ENCODE measurements at places on chromosomes 7 and 10. TPM values are rescaled to one million over a fixed set of nuclear protein-coding genes. Genes with fewer than 3 reads are reported as not detected.

Gene NSUN5
- 16.8 TPM for total RNA-seq

Gene AKR1C2
- total RNA-seq, result 0.90 TPM

Gene MGAM2
- not detected for total RNA-seq

Gene ENKUR
- total RNA-seq, result 0.19 TPM

Gene MMP21
- not detected for total RNA-seq

Gene PRPS1L1
- total RNA-seq, result not detected

Gene FOXP2
- total RNA-seq, result 0.10 TPM

Gene PNLIP
- total RNA-seq, result not detected

Gene CDK1
- total RNA-seq, result 38.0 TPM

Gene MBL2
- total RNA-seq, result not detected

Gene MSS51
- 0.36 TPM for total RNA-seq

Gene ADRA2A
- not detected for total RNA-seq

Gene CCDC172
- not detected for total RNA-seq

Gene MUC12
- 2.2 TPM for total RNA-seq

Gene TMEM229A
- total RNA-seq, result not detected

Gene HOXA13
- total RNA-seq, result 16.4 TPM

Gene IFT22
- 27.3 TPM for total RNA-seq

DNA sequence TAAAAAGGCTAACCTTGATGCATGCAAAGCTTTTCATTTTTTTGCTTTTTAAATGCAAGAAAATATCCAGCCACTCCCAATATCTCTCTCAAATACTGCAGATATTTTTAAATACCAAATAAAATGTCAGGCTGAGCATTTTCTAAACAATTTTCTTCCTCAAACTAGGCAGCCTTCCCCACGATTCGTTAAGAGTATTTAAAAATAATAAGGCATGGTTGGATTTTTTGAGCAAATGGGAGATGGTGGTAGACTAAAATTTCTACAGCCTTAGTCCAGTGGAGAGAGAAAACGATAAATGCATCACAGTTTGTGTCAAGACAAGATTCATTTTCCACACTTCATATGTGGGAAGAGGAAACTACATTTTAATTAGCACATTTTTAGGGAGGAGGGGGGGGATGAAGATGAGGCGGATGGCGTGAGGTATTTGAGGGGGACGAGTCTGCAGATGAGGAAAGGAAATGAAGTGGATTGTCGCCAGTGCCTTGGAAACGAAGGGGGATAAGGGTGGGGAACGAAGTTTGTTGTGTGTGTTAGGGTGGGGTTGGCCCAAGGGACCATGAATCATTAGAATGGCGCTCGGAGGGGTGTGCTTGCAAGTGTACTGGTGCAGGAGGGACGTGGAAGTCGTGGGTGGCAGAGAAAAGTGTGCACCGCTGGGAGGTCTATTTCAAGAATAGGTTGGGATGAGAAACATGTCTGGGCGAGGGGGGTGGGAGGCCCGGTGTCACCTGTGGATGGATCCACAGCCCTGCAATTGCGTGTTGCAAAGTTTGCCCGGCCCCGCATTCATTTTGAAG lies 1.2 kb upstream of the ADD3 start:
- DNase-seq, result peak; percentile 62

GRCh38 chr7:155198196-155198892 lies 99.3 kb upstream of the INSIG1 start:
- no peak for DNase-seq

GRCh38 chr10:88805361-88805760 lies 2.8 kb downstream of the LIPM start:
- no peak for DNase-seq

DNA sequence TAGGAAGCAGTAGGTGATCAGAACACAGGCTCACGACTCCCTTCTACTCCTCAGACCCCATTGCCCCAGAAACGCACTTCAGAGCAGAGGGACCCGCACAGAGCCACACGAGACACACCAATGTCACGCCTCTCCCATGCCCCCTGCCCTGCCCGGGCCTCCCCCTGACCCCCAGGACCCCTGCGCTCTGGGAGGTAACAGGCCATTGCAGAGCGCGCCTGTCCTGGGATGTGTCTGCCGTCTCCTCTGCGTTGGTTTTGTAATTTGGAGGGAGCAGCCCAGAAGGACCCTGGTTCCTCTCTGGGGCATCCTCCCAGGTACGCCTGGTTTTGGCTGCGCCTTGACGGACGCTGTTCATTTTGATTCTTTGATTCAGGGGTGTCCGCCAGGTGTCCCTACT lies 85.4 kb downstream of the UNCX start:
- no peak for DNase-seq

DNA sequence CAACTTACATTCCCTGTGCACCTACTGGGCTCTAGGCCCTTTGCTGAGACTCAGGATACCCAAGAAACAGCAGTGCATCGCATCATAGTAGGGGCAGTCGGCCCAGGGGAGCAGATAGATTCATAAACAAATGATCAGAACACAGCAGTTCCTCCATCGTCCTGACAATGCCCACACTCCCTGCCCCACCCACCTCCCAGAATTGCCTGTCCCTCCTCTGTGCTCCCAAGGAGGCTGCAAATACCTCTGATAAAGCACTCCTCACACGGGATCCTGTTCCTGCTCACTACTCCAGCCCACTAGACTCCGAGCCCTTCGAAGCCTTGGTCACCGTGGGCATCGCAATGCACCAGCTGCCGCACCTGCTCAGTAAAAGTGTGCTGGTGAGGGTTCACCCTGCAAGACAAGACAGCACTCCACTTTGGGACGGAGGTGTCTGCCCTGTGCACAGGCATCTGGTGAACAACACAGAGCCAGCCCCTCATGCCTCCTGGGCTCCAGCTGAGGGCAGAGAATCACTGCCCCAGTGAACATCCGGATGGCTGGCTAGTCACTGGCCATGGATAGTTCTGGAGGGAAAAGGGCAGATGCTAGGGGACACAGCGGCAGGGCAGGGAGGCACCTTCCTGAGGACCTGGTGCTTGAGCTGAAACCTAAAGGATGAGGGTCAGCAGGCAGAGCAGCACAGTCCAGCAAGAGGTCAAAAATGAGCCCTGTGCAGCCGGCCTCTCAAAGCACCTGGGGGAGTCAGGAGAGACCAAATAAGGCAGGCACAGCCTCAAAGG lies 60.7 kb downstream of the TNS3 start:
- no peak for DNase-seq

GRCh38 chr7:22179442-22179879 lies 177.5 kb downstream of the RAPGEF5 start:
- no peak for DNase-seq

- DNase-seq, result no peak
Observed at GRCh38 chr10:110759523-110759922, 112.2 kb upstream of the PDCD4 start.

DNA sequence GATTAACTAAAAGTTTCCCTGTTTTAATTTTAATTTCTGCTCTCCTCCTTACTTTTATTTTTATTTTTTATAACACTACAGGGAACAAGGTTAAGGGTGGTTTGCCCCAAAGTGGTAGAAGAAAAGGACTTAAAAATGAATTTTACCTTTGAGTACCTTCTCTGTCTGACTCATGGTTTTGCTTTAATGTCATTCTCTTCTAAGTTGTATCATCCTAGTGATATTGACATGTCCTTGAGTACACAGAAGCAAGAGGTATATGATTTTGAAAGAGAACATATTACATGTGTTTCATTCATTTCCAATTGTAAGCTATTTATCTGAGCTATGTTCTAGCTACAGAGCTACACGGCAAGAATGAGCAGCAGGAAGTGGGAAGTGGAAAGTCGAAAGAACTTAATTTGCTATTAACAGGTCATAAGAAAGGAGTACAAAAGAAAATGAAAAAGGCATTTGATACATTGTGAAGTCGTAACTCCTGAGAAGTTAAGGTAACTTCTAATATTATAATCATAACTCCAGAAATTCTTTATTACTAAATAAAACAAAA lies 112.5 kb downstream of the SEMA3A start:
- DNase-seq, result no peak

GRCh38 chr10:73841526-73842285 lies 30.3 kb upstream of the NDST2 start:
- no peak for DNase-seq

- no peak for DNase-seq
Observed at GRCh38 chr10:30383356-30383755, 34.3 kb upstream of the MTPAP start.

DNA sequence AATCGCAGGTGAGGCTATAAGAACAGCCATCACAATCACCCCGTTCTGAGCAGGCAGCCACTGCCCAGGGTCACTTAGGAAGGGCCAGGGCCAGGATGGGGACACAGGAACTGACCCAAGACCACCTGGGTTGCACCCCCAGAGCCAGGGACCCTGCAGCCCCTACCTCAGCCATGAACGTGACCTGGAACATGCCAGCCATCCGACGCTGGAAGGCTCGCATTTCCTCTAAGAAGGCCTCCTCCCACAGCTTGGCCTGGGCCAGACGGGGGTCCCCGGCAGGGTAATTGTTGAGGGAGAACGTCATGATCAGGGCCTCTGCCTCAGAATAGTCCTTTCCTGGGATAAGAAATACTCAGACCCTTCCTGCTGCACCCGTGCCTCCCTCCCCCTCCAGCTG lies 5.0 kb downstream of the NPC1L1 start:
- no peak for DNase-seq

DNA sequence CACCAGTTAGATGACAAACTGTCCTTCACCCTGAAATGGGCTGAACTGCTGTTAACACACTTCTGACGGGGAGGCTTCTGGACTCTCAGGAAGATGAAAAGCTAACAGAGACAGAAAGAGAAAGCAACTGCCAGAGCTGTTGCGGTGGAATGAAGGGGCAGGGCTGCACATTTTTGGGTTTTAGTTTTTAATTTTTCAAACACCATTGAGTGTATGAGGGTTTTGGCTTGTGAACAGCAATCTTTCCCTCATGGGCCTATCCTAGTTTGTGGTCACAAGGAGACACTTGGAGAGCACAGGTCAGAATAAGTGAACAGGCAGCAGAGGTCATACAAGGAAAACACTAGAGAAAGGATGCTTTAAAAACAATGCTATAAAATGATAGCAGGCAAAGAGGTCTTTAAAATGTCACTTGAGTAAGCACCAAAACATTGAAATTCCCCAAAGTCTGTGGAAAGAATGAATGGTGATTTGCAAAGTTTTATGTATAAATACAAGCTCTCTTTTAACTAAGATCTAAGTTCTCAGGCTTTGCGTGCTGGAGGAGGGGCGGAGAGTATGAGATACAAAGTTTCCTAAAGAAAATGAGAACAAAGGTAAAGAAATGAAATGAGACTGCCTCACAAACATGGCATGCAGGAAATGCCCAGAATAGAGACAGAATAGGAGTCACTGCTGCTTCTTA lies 101.4 kb upstream of the GLI3 start:
- peak; percentile 85 for DNase-seq

DNA sequence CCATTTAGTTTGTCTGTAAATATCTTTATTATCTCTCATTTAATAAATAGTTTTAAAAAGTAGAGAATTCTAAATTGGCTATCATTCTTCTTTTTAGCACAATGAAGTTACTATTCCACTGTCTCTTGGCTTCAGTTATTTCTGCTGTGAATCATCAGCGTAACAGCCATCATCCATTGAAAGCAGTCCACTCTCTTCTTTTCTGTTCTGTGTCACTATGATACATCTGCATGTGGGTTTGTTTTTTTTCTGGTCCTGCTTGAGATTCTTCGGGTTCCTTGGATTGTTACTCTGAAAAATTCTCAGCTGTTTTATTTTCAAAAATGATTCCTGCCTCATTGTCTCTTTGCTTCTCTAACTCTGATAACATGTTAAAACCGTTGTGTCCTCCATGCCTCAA lies 52.5 kb downstream of the CSGALNACT2 start:
- DNase-seq, result peak; percentile 35

DNA sequence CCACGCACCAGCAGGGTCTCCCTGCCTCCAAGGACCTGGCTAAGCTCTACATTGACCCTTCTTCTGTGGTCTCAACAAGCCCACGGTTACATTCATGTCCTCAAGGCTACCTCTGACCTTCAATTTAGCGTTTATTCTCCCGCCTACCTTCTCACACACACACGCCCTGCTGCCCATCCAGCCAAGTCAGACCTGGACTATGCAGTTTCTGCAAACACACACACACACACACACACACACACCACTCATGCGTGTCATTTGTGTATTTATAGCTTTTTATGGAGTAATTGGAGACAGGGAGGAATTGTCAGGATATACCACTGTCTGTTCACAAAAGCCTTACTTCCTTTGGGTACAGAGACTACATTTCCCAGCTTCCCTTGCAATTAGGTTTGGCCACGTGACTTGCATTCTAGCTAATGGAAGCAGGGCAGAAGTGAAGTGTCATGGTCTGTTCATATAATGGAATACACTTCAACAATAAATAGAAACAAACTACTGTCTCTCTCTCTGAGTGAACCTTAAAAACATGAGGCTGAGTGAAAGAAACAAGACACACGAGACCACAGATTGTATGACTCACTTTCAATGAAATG lies 53.8 kb upstream of the CPXM2 start:
- DNase-seq, result peak; percentile 79

GRCh38 chr10:4068629-4069028 lies 283.6 kb upstream of the KLF6 start:
- DNase-seq, result no peak

- no peak for DNase-seq
Observed at GRCh38 chr7:51233374-51233773, 83.2 kb downstream of the COBL start.

GRCh38 chr10:96352582-96352981 lies 6.2 kb downstream of the OPALIN start:
- DNase-seq, result no peak

- DNase-seq, result no peak
Observed at GRCh38 chr7:142319970-142320369, 62.1 kb upstream of the PRSS58 start.

DNA sequence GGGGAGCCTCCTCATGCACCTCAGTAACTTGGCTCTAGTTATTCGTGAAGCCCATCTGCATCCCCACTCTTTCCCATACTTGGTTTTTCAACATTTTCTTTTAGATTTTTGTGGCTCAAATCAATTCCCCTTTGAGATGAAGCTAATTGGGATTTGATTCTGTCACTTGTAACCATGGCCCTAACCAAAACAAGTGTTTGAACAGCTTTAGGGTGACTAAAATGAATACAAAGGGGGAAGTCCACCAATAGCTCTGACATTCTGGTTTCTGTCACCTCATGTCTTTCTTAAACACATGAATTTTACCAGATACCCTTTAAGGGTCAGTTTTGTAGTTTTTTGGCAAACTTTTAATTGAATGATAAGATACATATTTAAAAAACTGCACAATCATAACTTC lies 87.0 kb downstream of the PCGF5 start:
- no peak for DNase-seq

- no peak for DNase-seq
Observed at GRCh38 chr10:121205625-121206024, 354.5 kb downstream of the WDR11 start.

DNA sequence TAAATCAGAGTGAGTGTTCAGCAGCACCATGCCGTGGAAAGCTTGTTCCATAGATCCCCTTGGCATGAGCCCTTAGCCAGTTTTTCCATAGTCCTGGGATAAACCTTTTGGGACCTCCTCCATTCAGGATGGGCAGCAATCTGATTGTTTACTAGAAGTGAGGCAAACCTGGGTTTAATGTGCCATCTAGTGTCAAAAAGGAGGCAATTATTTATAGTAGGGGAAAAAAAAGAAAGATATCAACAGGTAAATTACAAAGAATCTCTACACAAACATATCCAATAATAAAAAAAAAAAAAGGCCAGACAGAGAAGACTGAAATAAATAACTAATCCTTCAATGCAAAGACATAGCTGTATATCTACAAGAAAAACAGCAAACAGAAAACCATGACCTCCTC lies 229.0 kb upstream of the STK17A start:
- DNase-seq, result no peak

- DNase-seq, result no peak
Observed at GRCh38 chr7:45267262-45267661, 109.7 kb downstream of the RAMP3 start.
